ENCODE measurements at places on chromosomes 16 and 17. TPM values are rescaled to one million over a fixed set of nuclear protein-coding genes. Genes with fewer than 3 reads are reported as not detected.
A peak's percentile ranks its signal among the peaks of the same experiment; 100 is the strongest.

DNA sequence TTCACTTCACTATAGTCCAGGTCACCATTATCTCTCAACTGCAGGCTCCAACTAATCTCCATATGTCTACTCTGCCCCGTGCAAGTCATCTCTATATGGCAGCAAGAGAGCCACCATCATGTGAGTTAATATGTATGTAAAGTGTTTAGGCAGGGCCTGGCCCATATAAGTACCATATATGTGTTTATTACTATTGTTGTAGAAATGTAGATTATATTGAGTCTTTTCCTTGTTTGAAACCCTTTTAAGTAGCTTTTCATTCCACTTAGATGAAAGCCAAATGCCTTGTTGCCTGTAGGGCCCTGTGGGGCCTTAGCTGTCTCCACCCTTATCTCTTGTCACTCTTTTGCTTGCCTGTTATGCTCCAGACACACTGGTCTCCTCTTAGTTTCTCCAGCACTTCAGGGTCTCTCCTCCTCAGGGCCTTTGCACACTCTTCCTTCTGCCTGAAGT, 164.0 kb downstream of the PHKB start:
- no peak for DNase-seq

FBXW10B gene
- total RNA-seq = 5.7 TPM

DNA sequence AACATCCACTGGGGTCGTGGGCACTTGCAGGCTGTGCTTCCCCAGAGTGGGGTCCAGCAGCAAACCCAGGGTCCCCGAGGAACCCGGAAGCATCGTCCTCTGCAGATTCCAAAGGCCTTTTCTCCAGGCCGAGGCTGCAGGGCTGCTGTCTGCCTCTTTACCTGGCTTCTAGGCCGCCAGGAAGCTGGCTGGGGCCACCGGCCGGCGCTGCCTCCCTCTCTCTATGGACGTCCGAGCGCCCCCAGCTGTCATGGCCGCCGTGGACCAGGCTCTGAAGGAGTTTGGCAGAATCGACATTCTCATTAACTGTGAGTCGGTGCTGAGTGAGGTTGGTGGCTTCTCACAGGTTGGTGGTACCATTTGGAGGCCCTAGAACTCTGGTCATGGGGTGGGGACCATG, 5.6 kb downstream of the DECR2 start:
- DNase-seq = no peak

- no peak for DNase-seq
Observed at GRCh38 chr17:40319651-40320540, 10.9 kb downstream of the RARA start.

KCNH6 gene
- not detected for total RNA-seq

CDK3 gene
- total RNA-seq = 5.3 TPM

- no peak for DNase-seq
Observed at GRCh38 chr16:27561216-27561615, 11.3 kb downstream of the KATNIP start.

GRCh38 chr17:82205720-82206508, 6.7 kb downstream of the CCDC57 start:
- peak; percentile 89 for DNase-seq

DNA sequence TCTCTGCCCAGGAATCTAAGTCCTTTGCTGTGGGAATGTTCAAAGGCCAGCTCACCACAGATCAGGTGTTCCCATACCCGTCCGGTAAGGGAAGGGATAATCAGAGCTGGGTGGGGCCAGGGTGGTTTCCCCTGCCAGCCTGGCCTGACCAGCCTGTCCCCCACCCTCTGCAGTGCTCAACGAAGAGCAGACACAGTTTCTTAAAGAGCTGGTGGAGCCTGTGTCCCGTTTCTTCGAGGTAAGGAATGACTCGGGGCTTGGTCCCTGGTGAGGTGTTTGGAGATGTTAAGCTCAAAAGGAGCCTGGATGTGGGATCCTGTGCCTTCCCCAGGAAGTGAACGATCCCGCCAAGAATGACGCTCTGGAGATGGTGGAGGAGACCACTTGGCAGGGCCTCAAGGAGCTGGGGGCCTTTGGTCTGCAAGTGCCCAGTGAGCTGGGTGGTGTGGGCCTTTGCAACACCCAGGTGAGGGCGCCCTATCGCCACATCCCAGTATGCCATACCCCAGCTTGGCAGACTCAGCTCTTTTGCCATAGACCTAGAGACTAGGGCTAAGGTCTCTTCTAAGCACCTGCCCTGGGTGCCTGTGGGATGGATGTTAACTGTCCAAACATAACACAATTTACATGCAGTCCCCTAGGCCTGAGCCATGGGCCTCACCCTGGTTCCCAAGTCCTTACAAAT, 997 bp downstream of the ACADVL start:
- DNase-seq = no peak

HSPB9 gene
- not detected for total RNA-seq

- DNase-seq = no peak
Observed at GRCh38 chr17:77569846-77570564, 388.5 kb upstream of the TNRC6C start.

All from Caki2 (cell line).